Fibroblast of skin of left quadriceps (primary cell): ENCODE measurements at places on chromosomes 12 and 14.

DNA sequence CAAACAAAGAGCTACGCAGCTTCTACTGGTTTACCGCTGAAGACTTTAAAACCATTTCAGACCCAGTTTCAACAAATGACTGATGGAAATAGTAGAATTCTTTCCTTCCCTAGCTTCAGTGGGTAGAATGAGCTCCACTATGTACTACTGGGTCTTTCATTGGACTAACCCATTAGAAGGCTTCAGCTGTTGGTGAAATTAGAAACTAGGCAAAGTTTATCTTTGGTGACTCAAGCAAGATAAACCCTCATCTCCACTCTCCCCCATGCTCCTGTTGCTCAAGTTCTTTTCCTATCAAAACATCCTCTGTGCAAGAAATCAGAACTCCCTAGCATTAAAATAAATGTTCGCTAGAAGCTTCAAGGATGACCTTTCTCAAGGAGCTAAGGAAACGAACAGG, 159.2 kb downstream of the PAWR start:
- DNase-seq = no peak

GRCh38 chr14:56821805-56822610, 11.7 kb upstream of the OTX2 start:
- DNase-seq = no peak

- DNase-seq = no peak
Observed at GRCh38 chr14:56207626-56208292, 89.5 kb downstream of the PELI2 start.

DNA sequence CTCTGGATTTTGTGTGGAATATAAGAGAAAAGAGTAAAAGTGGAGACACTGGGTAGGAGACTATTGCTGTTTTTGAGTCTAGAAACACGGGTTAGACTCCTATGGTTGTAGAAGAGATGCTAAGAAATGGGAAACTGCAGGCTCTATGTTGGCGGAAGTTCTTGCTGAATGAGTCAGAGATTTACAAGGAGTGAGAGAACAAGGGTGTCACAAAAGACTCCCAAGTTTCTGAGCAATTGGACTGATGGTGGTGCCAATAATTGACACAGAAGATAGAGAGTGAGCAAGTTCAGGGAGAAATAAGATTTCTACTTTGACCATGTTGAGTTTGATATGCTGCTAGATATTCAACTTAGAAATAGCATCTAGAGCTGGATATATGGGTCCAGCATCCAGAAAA, 2.6 kb upstream of the PRKD1 start:
- DNase-seq = peak; percentile 20

DNA sequence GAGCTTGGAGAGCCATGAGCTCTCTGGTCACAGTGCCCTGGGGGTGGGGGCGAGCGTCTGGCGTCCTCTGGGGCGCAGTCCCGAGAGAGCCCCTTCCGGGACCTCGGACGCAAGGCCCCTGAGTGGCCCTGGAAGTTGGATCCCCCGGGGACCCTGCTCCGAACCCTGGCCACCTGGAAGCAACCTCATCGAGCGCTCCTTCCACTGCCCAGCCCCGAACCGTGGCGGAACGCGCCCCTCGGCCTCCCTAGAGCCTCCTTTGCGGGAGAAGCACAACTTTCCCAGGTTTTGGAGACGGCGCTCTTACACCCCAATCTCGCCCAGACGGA, 1.2 kb downstream of the NOS1 start:
- DNase-seq = no peak

DNA sequence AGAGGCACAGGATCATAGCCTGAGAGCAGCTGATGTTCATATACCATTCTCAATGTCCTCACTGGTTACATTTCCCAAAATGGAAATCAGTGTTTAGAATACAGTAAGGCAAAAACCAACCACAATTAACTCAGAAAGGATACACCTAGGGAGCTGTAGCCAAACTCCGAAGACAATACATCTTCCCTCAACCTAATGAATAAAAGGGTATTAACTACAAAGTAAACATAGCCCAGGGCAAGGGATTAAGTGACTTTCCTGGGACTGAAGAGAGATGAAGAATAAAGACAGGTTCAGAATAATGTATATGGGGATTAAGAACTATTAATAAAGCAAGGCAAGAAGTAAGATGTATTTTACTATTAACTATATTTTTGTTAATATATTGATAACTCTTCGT, 79.5 kb downstream of the RPS29 start:
- no peak for DNase-seq

- no peak for DNase-seq
Observed at GRCh38 chr14:61064210-61064609, 83.2 kb downstream of the SLC38A6 start.

DNA sequence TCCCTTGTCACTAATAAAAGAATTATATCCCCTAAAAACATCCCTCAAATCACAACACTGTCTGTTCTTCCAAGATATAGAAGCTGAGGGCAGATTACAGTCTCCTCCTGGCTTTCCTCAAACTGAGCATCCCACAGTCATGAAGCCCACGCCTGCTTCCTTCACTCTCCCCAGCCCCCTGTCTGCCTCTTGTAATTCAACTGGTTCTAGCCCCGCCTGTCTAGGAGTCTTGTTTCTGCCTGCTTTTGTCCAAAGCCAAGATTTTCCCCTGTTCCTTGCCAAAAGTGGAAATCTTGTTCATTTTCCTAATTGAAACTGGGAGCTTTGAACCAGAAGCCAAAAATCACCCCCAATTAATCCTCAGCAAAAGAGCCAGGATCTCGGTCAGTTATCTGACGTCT, 35.9 kb upstream of the PWP1 start:
- DNase-seq = no peak

DNA sequence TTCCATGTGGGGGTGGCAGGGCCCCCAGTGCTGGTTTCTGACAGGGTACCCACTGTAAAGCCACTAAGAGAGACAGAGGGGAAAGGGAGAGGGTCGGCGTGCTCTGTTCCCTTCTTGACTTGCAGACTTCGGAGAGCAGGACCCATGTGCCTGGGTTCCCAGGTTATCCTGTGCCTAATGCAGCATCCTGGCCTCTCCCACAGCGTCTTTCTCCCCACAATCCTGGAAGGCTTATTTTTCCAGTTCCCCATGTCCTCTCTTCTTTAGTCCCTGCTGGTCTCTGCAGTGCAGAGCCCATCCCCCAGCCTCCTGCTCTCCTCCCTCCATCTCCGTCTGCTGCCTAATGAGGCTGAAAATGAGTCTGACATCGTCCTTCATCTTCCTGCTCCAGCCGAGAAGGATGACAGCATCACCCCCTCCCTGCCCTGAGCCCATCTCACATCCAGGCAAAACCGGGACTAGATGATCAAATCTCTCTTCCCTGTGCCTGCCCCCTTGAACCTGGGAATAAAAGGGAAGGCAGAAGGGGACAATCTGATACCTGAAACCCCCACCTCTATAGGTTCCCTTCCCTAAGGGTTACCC, 15.1 kb downstream of the CALCOCO1 start:
- DNase-seq = no peak

DNA sequence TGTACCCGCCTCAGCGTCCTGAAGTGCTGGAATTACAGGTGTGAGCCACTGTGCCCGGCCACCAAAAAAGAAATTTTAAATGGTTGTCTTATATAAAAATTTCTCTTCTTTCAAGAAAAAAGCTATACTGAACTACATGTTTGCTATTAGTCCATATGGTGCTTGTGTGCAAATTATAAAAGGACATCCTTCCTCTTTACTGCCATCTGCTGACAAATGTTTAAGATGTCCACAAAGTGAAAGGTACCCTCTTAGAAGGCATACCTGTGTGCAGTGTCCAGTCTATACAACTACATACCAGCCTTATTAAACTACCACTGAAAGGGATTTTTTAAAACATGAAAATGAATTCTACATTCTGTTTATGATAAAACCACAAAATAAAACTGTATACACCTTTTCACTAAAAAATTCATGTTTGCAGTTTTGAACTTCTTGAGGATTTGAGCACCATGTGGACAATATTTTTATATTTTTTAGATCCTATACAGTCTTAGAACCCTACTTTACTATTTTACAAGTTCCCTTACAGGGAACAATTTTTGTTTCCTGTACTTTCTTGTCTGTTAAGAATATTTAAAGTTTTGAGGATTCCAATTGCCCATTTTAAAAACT, 32.8 kb upstream of the TOMM20L start:
- DNase-seq = no peak

- no peak for DNase-seq
Observed at GRCh38 chr12:30152705-30153104, 369.0 kb upstream of the TMTC1 start.

DNA sequence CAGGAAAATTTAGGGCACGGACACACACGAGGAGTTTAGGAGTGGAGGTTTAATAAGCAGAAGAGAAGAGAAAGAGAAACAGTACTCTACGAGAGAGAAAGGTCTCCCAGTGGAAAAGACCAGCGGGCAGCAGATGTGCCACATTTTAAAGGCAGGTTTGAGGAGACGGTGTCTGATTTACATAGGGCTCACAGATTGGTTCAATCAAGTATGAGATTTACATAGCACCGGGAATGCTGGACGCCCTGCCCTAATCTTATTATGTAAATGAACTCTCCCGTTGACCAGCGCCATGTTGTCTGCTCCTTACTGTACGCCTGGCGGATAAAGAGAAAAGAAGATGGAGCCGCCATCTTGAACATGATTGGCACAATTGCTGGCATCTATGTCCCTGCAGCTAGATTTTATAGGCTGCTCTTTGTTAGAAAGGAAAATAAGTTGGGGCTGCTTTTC, 17.9 kb downstream of the NFKBIA start:
- DNase-seq = no peak

DNA sequence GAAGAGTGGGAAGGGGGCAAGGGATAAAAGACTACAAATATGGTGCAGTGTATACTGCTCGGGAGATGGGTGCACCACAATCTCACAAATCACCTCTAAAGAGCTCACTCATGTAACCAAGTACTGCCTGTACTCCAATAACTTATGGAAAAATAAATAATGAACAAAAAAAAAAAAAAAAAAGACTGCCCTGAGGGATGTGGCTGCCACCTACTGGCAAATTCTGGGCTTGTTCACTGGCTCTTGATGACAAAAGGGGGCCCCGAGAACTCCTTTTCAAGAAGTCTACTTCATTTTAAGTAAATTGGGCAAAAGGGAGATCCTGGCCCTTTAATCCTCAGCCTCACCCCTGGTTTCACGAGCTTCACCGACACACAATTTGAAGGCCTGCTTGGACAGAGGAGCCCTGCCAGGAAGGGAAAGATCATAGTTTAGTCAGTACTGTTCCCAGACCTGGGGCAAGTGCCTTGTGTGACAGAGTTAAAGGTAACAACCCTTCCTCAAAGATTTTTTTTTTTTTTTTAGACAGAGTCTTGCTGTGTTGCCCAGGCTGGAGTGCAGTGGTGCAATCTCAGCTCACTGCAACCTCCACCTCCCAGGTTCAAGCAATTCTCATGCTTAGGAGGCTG, 26.1 kb upstream of the STAC3 start:
- DNase-seq = no peak

GRCh38 chr12:132188916-132189325, 44.7 kb downstream of the NOC4L start:
- DNase-seq = no peak

GRCh38 chr14:75205591-75205990, 29.2 kb upstream of the TMED10 start:
- DNase-seq = no peak

DNA sequence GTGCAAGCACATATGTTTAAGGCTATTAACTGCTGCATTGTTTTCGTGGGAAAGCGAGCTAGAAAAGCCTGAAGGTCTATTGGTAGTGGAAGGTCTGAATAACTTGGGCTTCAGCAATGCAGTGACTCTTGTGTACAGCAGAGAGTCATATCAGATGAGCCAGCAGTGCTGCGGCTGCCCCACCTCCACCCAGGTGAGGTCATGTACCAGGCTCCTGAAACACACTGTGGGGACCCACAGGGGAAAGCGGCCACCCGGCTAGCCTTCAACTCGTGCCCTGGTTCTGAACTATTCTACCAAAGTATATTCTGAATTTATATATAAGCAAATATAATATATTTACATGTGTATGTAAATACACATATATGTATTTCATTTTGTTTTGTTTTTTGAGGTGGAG, 12.7 kb upstream of the RAN start:
- no peak for DNase-seq

DNA sequence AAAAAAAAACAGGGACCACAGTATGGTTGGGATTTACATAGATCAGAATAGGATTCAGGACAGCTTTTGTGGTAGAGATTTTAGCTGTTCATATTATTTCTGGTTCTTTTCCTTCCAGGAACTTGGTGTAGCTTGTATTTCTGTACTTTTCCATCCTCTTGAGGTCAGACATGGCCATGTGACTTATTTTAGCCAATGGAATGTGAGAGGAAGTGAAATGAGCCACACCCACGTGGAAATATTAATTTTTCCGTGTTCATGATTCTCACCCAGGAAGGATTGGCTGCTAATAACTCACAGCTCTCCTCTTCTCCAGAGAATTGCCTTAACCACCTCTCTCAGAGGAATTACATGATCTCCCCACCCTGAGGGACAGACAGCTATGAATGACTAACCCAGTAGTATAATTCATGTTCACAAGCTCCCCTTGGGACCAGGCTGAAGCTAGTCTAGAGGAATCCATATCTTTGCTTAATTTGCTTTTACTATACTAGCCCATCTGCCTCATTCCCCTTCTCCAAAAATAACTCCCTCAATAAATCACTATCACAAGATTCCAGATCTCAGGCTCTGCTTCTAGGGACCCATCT, 340.4 kb downstream of the NUAK1 start:
- peak; percentile 22 for DNase-seq

- no peak for DNase-seq
Observed at GRCh38 chr12:126761420-126761819, 1505.5 kb upstream of the TMEM132C start.

- no peak for DNase-seq
Observed at GRCh38 chr14:30500222-30500621, 58.7 kb upstream of the G2E3 start.

GRCh38 chr12:92914170-92914569, 14.9 kb downstream of the EEA1 start:
- DNase-seq = no peak

GRCh38 chr12:5247144-5247543, 184.8 kb upstream of the NTF3 start:
- no peak for DNase-seq

- no peak for DNase-seq
Observed at GRCh38 chr12:120584343-120585149, 3.3 kb upstream of the POP5 start.

GRCh38 chr14:55026441-55026792, 482 bp downstream of the WDHD1 start:
- DNase-seq = no peak

DNA sequence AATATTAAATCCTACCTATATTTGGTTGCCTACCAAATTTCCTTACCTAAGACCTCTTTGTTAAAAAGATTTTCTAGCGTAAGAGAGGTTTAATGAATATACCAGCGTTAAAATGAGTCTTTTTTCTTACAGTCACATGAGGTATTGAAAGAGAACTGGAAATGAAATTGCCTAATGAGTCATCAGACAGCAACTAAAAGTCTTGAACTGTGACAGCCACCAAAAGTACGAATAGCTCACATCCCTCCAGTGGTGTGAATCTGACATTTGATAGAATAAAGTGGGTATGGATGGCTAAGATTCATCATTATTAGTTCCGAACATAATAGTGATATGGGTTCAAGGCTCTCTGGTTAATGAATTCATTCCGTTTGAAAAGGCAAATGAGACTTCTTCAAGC, 1297.3 kb downstream of the AACS start:
- no peak for DNase-seq
